ENCODE measurements at places on chromosomes 7 and 10.
A peak's percentile ranks its signal among the peaks of the same experiment; 100 is the strongest.

DNA sequence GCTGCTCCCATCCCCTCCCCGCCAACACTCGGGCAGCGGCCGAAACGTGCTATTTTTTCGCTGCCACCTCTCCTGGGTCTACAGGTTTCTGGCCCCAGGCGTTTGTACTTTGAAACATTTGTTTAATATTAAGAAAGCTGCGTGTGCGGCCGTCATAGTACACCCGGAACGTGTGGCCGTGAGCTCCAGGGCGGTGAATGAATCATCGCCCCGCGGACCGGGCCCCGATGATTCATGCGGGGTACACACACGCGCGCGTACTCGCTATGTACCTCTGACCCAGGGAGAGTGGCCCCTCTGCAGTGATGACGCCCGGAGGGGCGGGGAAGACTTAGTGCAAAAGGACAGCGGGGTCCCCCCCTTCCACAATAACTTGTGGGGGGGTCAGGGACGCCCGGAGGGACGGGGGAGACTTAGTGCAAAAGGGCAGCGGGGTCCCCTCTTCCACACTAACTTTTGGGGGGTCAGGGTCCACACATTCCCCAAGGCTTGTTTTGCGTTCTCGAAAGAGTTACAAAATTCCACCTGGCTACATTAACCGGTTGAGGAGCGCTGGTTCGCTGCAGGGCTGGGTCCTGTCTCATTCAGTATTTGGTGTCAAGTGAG is 56.5 kb upstream of the PCGF5 start:
- DNase-seq = no peak

DNA sequence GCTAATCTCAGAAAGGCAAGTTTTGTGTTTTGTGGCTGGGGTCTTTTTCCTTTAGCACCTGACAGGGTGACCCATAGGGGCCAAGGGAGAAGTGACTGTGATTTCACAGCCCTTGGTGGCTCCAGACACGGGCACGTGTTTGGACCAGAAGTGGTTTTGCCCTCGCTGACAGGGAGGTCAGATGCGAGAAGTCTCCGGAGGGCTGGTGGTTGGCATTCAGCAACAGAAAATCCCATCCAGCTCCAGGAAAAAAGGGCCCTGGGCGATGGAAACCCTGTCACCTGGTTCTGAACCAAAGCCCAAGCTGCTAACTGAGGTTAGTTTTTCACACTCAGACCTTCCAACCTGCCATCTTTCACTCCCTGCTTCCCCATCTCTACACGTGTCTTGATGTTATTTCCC is 272.9 kb downstream of the TRIL start:
- no peak for DNase-seq

GRCh38 chr7:137848095-137848494 is 1.3 kb upstream of the DGKI start:
- no peak for DNase-seq

- peak; percentile 30 for DNase-seq
These were observed 112.7 kb downstream of the SLIT1 start for GRCh38 chr10:97072851-97073665.

DNA sequence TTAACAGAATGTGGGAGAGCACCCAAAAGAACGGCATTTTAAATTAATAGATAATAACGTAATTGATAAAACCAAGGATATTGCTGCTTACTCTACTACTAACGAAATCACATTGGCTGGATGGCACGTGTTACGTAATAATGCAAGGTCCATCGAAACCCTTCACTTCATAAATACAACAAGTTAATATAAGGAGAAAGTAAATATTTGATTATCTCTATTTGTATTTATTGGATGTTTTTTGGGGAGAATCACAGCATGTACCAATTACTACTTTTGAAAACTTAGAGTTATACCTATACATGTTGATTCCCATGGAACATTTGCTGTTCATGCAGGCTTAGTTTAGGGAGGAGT is 1.6 kb downstream of the PRKG1 start:
- no peak for DNase-seq

DNA sequence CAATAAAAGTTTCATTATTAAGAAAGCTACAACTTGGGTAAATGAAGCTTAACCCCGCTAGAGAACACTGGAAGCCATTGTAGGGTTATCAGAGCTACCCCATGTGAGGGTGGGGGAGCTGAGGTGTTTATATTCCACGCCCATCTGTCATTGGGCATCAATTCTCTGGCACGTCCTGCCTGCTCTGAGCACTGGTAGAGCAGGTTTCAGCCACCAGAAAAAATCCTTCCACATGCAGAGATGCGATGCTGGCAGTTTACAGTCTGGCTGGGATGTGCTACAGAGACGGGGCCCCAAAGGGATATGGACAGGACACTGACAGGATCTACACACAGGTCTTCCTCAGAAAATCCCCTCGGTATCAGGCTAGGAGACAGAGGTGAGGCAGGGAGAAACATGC is 15.9 kb upstream of the RAPGEF5 start:
- DNase-seq = no peak

GRCh38 chr7:16589881-16590280 is 55.7 kb downstream of the ANKMY2 start:
- no peak for DNase-seq

DNA sequence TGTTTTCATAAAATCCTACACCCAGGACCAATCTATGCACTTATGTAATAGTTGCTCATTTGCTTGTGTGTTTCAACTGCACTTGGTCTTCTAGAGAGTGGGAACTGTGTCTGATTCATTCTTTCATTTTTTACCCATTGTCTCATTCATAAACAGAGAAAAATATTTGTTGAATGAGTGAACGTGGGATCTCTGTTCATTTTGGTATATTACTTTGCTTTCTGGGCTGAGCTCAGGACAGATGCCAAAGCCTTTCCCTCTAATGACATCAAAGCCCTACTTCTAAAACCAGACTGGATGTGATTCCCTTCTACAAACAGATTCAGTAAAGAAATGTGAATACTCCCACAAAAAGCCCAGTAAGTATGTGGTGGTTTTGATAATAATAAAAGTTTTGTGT is 145.2 kb downstream of the ST7 start:
- peak; percentile 92 for DNase-seq

GRCh38 chr10:130190737-130191115 is 54.5 kb downstream of the GLRX3 start:
- DNase-seq = no peak

DNA sequence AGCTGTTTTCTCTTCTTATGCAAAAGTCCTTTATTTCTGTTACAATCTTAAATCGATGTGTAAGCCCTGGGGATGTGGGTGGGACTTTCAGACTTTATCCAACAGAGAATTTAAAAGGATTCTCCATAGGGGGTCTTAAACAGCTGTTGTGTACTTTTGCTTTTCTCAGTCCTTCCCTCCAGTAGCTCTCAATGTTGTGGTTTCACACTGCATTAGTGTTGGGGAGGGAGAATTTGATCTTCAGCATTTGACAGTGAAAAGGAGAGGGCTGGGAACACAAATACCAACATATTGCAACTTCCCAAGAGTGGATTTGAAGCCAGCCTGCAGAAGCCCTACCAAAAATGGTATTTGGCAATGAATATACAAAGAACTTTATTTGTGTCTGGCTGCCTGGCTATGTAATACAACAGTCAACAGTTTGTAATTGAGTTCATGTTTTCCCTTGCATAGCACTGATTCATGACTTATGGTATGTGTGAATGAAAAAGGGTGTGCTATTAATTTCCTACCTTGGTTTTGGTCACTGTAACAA is 80.1 kb upstream of the CAPZA2 start:
- DNase-seq = no peak

GRCh38 chr10:58897708-58898107 is 278.7 kb upstream of the PHYHIPL start:
- no peak for DNase-seq

DNA sequence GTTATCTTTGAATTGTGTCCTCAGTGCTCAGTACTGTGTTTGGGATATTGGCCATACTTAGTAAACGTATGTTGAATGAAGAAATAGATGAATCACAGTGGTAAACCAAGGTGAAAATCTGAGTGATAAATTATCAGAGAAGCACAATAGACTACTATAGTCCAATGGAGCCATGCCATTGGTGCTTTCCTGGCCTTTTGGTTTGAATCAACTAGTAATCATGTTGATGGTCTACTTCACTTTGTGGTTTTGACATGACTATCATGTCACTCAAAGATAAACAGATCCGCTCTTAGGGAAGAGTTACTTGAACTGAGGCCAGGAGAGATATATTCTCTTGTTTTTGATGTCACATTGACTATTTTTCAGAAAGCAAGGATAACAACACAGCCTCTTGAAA is 86.1 kb upstream of the IGFBP3 start:
- DNase-seq = no peak

DNA sequence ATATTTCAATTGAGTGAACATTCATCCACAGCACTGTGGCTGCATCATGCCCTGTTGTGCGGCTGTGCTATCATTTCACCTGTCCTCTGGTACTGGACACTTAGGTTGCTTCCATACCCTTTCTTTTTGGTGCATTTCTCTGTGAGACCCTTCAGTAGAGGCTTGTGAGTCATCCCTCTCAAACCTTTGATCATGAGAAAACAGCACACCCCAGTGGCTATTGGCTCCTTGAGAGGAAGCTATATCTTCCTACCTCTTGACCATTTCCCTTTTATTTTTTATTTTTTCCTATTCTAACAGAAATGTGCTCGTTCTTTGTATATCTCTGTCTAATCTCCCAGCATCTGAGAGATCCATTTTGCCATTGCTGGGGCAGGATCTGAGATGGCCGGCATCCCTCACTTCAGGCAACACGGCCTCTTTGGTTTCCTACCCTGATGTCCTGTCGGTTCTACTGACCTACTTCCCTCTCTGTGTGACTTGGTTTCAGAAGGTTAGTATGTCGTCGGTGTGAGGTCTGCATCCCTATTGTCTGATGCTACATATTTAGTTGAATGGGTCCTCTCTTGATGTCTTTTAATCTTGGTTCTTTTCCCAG is 23.8 kb upstream of the PIK3AP1 start:
- peak; percentile 8 for DNase-seq

- no peak for DNase-seq
These were observed 19.5 kb upstream of the ITGB8 start for GRCh38 chr7:20310963-20311742.

DNA sequence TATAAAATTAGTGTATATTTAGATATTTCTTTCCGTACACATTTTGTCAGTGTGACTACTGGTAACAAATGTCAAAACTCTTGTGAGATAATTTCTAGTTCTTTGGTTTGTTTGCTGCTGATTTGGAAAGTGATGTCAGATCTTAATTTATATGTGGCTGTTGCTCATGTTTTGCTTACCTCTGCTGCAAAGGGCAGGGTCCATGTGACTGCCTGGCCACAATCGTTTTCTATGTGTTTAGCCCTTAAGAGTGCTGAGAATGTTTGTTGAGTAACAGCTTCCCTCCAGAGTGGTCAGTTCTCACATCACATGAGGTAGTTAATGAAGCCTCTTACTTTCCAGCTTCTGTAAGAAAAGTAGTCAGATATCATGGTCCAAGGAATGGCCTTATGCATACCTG is 4.2 kb downstream of the NRBF2 start:
- DNase-seq = no peak

- no peak for DNase-seq
These were observed 24.4 kb upstream of the ARHGAP12 start for GRCh38 chr10:31953080-31953479.

DNA sequence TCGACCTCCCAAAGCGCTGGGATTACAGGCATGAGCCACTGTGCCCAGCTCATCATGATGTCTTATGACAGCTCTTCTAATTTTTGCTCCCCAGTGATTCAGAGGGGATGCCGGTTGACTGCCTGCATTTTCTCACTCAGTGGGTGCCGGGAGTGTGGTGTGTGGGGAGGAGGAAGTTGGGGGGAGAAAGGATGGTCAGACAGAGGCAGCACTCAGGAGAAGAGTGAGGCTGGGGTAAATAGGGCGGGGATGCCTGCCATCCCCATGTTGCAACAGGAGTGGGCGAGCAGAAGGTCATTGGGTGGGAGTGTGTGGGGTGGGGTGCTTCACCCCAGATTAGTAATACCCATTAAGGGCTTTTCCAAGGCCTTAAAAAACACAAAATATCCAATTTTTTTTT is 3.5 kb upstream of the CCL24 start:
- no peak for DNase-seq

DNA sequence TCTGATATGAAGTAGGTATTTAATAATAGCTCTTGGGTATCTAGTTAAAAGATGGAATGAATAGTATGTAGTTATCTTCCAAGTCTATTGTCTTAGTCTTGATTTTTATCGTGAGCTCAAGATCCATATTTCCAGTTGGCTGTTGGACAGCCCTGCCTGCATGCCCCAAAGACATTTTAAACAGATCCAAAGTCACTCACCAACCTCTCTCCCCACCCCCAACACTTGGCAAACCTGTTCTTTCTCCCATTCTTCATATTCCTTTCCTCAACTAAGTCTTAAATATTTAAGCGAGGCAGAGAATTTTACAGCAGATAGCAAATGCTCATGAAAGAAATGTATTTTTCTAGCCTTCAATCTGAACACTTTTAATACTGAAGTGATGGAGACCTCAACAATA is 80.7 kb upstream of the PALS2 start:
- DNase-seq = no peak

DNA sequence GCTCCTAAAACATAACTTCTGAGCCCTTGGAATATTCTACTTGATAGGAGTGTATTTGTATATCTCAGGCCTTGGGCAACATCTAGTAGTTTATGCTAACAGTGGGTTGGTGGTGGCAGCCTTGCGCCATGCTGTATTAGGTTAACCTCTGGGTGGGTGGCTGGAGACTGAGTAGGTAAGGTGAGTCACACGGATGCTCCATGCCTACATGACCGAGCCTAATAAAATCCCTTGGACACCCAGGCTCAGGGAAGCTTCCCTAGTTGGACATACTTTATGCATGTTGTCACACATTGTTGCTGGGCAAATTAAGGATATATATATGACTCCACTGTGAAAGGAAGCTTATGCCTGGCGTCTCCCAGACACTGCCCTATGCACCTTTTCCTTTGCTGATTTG is 6.0 kb upstream of the DAGLB start:
- peak; percentile 82 for DNase-seq

- peak; percentile 73 for DNase-seq
These were observed 105.6 kb upstream of the COL1A2 start for GRCh38 chr7:94289071-94289470.

- DNase-seq = no peak
These were observed 16.6 kb upstream of the WNT8B start for GRCh38 chr10:100446130-100446761.

- no peak for DNase-seq
These were observed 378.8 kb upstream of the STEAP1 start for GRCh38 chr7:89775459-89775858.
